ENCODE measurements at places on chromosomes 11 and 22. TPM values are rescaled to one million over a fixed set of nuclear protein-coding genes. Genes with fewer than 3 reads are reported as not detected.

Gene ARFIP2
- total RNA-seq: 37.9 TPM

- no peak overlapping the region for H3K4me3 ChIP-seq
- no peaks in the 10 kb centered on the region for H3K27me3 ChIP-seq
- H3K4me1 ChIP-seq: no peaks in the 10 kb centered on the region
Observed at GRCh38 chr22:40932396-40932795, 18.8 kb upstream of the RBX1 start.

Gene MSANTD4
- 11.5 TPM for total RNA-seq

DNA sequence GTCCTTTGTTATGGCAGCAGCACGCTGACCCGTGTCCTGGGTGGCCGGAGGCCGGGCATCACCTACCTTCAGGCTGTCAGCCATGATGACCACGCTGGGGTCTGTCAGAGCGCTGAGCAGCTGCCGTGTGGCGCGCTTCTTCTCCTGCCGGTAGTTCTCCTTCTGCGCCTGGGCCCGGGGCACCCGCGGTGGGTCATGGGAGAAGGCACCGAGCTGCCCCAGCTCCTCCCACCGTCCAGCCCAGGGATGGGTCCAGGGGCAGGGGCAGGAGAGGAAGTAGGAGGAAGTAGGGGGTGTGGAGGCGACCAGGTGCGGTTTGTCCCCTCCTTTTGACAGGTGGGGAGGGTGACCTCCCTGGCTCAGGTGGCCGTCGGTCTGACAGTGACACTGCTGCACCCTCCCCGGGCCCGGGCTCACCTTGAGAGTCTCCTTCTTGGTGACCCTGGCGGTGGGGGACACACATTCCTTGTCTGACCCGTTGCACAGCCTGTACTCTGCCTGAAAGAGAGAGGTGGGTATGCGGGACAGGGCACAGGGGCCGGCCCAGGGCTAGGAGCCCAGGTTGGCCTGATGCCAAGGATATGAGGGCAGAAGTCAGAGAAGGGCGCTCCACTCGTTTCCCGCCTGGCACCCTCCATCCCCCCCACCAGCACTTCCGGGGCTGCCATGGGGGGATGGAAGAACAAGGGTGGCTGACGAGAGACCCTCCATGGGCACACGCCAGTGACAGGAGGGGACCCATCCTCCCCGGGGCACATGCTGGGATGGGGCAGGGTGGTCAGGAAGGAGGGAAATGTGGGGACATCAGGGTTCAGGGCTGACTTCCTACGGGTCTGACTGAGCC, 43.0 kb downstream of the OSBPL5 start:
- H3K36me3 ChIP-seq: no peaks in the 10 kb centered on the region
- DNase-seq: no peak
- no peaks in the 10 kb centered on the region for H3K4me1 ChIP-seq
- no peak overlapping the region for H3K27ac ChIP-seq

All from activated naive CD4-positive, alpha-beta T cell treated with anti-CD3 and anti-CD28 coated beads for 36 hours (primary cell).